SW 1271 (cell line): ENCODE measurements at places on chromosomes 12 and 14.

GRCh38 chr14:91294153-91294552 lies 49.6 kb upstream of the GPR68 start:
- DNase-seq: no peak

DNA sequence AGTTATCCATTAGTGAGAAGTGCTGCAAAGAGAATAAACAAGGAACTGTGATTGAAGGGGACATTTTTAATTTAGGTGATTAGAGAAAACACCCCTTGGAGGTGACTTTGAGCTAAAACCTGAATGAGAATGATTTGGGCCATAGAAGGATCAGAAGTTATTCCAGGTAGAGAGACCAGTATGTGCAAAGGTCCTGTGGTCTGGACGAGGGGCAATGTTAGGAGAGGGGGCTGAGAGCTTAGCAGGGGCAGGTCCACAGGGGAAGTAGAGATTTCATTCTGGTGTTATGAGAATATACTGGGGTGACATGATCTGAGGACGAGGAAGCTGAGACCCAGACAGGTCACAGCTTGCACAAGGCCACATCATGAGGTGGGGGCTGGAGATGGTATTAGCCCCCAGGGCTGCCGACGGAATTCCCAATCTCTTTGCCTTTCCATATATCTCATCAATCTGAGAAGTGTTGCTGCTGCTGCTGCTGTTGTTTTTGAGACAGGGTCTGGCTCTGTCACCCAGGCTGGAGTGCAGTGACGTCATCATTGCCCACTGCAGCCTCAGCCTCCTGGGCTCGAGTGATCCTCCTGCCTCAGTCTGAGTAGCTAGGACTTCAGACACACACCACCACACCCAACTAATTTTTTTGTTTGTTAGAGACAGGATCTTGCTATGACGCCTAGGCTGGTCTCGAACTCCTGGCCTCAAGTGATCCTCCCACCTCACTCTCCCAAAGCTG lies 55.6 kb downstream of the KCTD10 start:
- DNase-seq: no peak

- no peak for DNase-seq
Observed at GRCh38 chr14:104348741-104349140, 210.4 kb downstream of the KIF26A start.

- DNase-seq: no peak
Observed at GRCh38 chr14:69987406-69988121, 108.3 kb downstream of the SMOC1 start.

DNA sequence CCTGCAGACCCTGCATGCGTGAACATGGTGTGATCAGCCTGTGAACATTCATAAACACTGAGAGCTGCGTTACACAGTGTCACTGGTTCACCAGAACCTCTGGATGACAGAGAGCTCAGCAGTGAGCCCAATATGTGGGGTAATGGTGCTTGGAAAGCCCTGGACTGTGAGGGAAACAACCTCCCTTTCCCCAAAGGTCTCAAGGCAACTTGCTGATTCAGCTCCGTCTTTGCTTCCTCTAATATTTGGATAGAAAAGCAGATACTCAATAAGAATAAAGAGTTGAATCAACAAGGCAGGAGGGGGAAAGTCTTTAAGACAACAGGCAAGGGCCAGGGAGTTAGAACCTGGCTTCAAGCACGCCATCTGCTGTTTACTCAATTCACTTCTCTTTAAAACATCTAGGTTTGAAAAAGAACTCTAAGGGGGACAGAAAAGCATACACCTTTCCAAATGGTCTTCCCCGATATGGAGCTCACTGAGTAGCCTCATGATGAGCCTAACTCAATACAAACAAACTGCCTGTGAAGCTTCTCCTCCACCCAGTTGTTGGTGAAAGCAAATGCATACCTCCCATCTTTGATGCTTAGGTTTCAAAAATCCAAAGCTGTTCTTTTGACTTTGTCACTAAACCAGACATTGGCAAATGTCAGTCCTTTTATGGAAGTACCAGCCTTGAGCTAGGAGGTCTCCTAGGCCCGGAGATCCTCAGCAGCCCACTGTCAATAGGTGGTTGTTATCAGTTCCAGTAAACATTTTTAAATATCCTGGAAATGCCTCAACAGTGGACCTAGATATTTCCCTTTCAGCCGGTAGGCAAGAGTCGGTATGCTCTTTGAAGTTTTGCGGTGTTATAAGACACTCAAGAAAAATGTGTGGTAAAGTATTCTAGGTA lies 76.1 kb downstream of the SAMD4A start:
- peak; percentile 38 for DNase-seq

DNA sequence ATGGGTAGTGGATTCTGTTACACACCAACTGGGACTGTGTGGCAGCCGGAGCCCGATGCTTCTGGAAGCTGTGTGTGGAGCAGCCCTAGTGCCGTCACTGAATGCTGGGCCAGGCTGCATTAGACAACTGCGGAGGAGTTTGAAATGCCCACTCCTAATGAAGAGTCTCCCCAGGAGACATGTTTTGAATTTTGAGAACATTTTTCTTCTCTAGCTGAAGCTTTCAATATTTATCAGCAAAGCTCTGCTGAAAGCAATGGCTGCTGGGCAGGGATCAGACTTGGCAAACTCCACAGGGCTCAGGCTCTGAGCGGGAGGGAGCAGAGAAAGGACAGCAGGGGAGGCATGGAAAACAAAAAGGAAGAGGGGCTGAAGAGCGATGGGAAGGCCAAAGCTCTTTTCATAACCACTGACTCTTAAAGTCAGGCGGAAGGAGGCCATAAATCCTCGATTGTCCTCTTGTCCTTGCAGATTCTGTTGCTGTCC lies 189.1 kb downstream of the MON2 start:
- DNase-seq: no peak

- DNase-seq: no peak
Observed at GRCh38 chr14:51203881-51204280, 36.2 kb upstream of the TMX1 start.

- no peak for DNase-seq
Observed at GRCh38 chr12:89756194-89756584, 47.6 kb upstream of the ATP2B1 start.

DNA sequence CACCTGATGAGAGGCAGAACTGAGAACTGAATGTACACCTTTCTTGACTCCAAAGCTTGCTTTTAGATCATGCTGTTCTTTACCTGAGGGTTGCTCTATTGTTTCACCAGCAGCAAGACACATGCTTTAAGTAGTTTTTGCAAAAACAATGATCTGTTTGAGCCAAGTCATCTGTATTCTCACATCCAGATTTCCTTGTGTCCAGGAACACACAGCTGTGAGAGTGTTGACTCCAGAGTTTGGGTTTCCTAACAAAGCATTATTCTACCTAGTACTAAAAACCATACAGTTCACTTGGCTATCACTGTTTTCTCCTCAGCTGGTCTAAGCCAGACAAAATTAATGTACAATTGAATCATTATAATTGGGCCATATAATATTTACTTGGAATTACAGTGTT lies 120.4 kb downstream of the STAB2 start:
- no peak for DNase-seq

DNA sequence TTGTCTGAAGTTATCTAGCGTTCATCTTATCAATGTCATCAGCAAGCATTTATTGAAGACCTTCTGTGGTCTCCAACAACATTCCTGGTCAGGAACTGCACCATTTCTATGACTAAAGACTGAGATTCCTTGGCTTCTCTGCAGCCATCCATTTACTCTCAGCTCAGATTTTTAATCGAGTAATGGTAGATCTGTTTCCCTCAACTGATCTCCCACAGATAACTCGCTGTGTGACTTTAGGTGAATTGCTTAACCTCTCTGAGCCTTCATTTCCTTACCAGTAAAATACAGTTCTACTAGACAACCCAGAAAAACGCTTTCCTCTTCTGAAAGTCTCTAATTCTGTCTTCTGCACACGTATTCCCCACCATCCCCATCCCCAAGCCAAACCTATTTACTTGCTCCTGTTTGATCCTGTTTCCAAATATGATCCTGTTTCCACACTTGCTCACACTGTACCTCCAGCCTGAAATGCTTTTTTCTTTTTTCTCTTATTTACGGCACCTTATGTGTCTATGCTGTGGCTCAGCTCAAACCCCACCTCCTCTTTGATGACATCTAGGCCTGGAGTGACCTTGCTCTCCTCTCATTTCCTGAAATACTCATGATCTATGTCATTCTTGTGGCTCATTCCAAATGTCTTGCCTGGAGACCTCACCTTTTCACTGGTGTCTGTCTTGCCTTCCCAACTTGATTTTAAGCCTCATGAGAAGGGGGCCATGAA lies 21.8 kb downstream of the PLXNC1 start:
- no peak for DNase-seq

GRCh38 chr14:83664389-83664788 lies 1865.6 kb upstream of the FLRT2 start:
- DNase-seq: no peak

DNA sequence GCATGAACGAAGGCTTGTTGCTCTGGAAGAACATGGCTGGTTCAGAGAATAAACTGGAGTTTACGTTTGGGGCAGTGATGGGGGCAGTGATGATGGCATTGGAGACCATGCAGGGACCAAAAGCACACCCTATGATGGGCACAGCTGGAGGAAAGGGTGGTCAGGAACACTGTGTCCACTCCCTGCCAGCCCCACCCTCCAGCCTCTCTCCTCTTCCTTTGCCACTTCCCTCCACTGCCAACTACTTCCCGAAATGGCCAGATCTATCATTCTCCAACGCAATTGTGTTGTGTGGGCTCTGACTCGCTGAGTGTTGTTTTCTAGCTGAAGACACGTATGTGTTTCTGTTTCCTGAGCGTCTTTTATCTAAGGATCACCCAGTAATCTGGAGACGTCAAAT lies 39.3 kb upstream of the GSG1 start:
- DNase-seq: no peak

GRCh38 chr14:32374155-32374554 lies 45.1 kb downstream of the AKAP6 start:
- no peak for DNase-seq

DNA sequence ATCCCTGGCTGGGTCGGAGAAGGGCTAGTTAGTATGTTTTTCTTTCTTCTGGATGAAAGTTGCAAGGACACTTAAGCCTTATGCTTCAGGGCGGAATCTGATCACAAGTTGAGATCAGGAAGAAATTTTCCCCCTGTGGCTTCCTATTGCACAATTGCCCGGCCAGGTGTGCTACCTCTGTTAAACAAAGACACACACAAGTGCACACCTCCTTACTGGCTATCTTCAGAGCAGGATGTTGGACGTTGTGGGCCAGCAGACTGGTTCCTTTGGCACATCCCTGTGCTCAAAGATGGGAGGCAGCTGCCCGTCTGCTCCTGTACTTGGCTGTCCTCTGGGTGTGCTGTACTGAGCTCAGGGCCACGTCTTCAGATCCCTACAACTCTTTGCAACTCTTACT lies 19.1 kb downstream of the ETV6 start:
- DNase-seq: no peak

GRCh38 chr12:119989361-119989730 lies 310 bp downstream of the BICDL1 start:
- no peak for DNase-seq

- DNase-seq: no peak
Observed at GRCh38 chr12:94151582-94151981, 3.2 kb downstream of the PLXNC1 start.

DNA sequence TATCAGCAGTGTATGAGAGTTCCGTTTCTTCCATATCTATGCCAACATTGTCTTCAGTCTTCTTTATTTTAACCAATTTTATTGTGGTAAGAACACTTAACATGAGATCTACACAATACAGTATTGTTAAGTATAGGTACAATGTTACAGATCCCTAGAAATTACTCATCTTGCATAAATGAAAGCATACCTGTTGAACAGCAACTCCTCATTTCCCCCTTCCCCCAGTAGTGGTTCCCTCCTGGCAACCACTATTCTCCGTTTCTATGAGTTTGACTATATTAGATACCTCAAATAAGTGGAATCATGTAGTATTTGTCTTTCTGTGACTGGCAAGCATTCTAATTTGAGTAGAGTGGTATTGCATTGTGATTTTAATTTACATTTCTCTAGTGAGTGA lies 150.5 kb downstream of the CRADD start:
- no peak for DNase-seq

- no peak for DNase-seq
Observed at GRCh38 chr14:99075771-99076375, 196.1 kb downstream of the BCL11B start.

DNA sequence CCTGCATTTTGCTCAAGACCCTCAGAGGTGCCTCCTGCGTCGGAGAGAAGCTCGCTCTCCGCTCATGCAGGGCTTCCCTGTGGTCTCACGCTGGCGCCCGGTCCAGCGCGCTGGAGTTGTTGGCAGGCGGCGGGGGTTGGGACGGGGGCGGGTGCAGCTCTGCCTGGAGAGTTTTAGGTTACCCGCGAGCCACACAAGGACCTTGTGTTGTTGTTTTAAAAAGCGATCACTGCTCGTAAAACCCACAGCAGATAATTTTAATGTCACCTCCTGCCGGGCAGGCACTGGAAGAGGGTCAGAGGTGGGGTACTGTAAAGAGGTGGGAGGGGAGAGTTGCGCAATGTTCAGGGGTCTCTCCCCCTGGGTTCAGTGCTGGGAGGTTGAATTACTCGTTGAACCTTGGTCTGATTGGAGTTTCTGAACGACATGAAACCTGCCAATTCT lies 850 bp downstream of the SMOC1 start:
- no peak for DNase-seq

- DNase-seq: no peak
Observed at GRCh38 chr12:11812586-11813437, 163.3 kb downstream of the ETV6 start.
